Epithelial cell of alveolus of lung (primary cell): ENCODE measurements at places on chromosomes 7 and 10. TPM values are rescaled to one million over a fixed set of nuclear protein-coding genes. Genes with fewer than 3 reads are reported as not detected.

LLCFC1 gene
- total RNA-seq = not detected in 2 replicates

CRPPA gene
- 0.48 and 0.78 TPM in 2 replicates for total RNA-seq

SPDYE1 gene
- total RNA-seq = not detected in 2 replicates

HMX2 gene
- total RNA-seq = not detected in 2 replicates

IGF2BP3 gene
- total RNA-seq = 22.2 and 44.3 TPM in 2 replicates

ZNF277 gene
- total RNA-seq = 24.8 and 26.2 TPM in 2 replicates

ENTPD1 gene
- 0.52 and 5.2 TPM in 2 replicates for total RNA-seq

VSTM2A gene
- total RNA-seq = not detected in 2 replicates
